LoVo (cell line): ENCODE measurements at places on chromosomes 12 and 14.

DNA sequence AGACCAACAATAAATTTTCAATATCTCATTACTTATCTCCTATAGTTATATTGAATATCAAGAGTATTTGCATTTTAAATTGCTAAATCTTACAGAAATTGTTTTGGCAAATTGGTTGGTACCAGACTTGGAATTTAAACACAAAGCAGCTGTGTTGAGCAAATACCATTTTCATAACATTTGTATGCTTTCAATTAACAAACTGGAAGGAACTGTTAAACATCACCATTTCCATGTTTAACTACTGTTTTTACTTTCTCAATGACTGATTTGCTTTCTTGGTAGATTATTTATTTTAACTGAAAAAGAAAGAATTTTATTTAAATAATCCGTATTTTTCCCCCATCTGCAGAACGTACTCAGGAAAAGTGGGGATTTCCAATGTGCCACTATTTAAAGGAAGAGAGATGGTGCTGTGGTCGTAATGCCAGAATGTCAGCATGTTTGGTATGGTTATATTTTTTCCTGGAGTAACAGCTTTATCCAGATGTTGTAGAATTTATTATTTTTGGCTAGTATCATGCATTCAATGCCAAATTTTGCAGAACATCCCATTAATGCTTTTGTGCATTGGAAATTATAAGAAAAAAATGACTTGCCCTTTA is 72.3 kb downstream of the METTL25 start:
- DNase-seq = no peak

- peak; percentile 21 for DNase-seq
Measured at GRCh38 chr12:122021193-122021821, 377 bp upstream of the BCL7A start.

DNA sequence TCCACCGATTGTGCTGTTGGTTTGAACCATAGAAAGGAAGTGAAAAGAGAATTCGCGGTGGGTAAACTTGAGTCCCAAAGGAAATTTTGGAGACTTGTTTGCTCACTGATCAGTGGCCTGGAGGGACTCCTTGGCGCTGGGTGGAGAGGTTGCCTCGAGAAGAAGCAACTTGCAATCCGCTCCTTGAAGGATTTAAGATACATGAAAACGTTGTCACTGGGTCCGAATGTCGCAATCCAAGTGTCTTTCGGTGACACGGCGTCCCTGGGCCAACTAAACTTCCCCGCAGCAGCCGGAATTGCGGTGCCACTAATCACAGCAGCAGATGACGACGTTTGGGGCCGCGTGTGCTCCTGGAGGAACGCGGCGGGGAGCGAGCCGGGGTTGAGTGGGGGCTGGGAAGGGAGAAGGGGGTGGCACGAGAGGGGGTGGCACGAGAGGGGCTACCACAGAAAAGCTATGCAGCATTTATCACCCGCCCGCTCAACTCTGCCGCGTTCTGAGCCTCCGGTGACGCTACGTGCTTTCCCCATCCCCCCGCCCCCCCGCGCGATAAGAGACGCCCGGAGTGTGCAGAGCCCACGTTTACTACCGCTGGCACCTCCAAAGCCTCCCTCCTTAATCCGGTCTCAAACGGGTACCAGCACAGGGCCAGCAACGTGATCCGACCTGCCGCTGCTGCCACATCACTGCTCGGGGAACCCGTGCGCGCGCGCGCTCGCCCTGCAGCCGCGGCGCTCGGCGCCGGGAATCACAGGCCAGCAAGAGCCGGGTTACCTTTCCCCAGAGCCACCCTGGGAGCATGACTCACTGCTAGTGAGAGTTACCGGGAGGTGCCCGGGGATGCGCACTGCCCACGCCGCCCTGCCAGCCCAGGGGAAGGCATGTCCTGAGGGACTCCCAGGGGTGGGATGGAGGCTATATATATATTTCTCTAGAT is 833 bp upstream of the BHLHE41 start:
- DNase-seq = peak; percentile 93

DNA sequence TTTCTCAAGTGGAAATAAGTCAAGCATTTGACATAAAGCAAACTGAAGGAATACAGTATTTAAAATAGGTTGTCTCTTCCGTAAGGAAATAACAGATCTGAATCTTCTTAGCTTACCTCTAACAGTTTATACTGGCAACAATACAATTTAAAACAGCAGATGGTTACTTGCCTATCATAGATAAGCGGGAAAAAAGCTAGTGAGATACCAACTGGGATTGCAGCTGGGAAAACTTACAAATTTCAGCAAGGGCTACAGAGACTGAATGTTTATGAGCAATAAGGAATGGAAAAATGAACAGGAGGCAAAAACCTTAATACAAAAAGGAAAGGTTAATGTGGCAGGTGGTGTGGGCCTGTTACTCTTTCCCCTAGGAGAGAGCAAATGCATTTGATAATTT is 220.0 kb downstream of the RASSF9 start:
- no peak for DNase-seq

DNA sequence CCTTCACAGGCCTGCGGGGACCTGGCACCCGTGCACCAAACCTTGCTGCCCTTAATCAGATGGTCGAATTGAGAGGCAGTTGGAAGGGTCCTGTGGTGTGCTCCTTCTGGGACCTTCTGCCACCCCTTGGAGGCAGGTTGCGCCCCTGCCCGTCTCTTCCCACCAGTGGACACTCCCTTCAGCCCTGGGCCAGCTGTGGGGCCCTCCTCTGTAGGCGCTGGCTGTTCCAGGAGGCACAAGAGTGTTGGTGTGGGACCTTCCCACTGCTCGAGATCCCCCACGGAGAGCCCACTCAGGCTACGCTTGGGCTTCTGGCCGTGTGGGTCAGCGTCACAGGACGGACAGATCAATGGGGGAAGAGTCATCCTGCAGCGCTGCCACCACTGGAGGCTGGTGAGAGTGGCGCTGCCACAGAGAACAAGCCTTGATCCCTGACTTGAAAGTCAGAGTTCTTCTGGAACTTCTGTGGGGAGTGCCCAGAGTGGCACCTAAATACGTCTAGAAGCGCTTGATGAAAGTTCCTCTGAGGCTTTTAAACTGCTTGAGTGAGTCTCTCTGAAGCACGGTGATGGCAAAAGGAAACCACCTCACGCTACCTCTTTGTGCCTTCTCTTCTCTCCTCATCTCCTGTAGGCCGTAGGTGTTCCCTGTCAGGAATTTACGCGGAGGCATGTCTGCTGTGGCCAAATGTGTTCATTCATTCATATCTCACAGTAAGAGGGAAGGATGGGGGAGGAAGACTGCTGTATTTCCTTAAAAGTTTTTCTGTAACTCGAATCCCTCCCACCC is 48.3 kb downstream of the TRAF3 start:
- DNase-seq = no peak

DNA sequence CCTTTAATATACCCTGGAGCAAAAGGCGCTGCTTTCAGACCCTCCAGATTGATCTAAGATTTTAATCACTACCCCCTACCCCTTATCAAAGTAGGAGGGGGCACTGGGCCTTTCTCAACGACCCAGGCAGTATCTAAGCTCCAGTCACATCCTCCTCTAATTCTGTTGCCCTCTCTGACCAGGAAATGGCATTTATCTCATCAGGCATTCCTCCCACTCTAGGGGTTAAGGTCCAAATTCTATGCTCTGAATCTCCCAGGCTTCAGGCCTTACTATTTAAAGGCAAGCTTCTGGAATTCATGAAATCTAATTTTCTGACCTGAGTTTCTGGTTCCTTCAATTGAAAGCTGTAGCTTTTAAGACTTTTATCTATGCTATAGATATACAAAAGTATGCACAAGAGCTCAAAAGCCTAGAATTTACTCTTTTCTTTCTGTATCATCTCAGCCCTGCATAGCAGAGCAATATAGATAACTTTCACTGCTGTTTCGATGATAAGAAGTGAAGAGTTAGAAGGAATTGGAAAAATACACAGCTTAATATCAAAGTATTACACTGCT is 622.9 kb downstream of the RPS29 start:
- DNase-seq = no peak

DNA sequence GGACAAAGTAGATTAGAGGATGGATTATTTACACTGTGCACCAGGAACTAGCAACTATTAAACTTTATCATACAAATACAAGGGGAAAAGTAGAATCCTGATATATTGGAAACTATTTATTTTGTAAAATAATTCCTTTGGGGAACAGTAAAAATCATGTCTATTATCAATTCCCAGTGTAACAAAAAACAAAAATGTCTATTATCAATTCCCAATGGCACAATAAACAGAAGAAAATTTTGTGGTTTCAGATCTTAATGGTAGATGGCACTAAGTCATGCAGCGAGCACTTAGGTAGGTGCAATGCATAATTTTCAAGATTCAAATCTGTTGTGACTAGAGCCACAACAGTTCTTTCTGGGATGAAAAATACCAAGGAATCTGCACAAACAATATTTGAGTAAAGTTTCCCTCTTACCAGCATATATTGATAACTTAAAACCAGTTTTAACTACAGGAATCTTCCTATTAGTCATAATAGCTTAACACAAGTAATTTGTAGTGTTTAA is 13.7 kb downstream of the CFL2 start:
- no peak for DNase-seq

DNA sequence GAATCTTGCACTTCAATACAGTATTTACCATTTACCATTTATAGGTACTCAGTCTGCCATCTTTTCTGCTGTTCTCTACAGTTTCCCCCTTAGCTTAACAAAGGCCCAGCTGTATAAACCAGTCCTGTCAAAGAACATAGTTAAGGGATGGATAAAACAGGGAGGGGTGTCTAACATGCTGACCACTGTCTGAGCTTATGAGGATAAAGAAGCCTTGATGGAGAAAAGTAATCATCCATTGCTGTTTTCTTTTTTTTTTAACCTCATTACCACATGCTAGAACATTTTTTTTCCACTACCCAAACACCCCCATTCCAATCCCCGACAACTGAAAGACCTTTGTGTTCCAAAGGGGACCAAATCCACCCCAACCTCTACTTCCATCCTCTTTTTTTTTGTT is 39.9 kb downstream of the SOX5 start:
- DNase-seq = no peak

GRCh38 chr14:83071888-83072501 is 1538.3 kb upstream of the SEL1L start:
- DNase-seq = peak; percentile 40

- no peak for DNase-seq
Measured at GRCh38 chr12:82555699-82556098, 131.0 kb upstream of the TMTC2 start.

GRCh38 chr12:116771651-116772050 is 33.5 kb downstream of the RNFT2 start:
- no peak for DNase-seq

GRCh38 chr12:67434671-67435370 is 165.7 kb downstream of the CAND1 start:
- DNase-seq = no peak

GRCh38 chr12:124827588-124828184 is 36.0 kb downstream of the SCARB1 start:
- no peak for DNase-seq

DNA sequence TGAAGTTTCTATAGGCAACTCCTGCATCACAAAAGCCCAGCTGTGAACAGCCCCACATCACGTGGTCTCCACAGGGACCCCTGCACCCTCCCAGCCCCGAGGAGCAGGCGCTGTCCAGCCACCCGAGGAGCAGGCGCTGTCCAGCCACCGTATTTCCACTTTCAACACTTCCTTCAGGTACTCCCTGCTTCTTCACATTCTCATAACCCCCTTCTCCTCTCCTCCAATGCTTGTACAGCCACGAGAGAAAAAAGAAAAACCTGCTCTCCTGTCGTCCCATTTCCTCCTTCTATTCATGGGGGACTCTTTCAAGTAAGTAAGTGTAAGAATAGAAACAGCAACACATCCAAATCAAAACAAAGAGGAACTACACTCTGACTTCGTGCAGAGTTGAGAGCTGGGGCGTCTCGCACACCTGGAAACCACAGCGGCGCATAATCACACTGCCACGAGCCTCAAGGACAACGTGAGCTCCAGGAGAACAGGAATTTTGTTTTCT is 11.9 kb downstream of the CDC42BPB start:
- no peak for DNase-seq

- no peak for DNase-seq
Measured at GRCh38 chr14:81122326-81122725, 98.4 kb downstream of the GTF2A1 start.

GRCh38 chr12:115598871-115599811 is 678.4 kb downstream of the MED13L start:
- no peak for DNase-seq

DNA sequence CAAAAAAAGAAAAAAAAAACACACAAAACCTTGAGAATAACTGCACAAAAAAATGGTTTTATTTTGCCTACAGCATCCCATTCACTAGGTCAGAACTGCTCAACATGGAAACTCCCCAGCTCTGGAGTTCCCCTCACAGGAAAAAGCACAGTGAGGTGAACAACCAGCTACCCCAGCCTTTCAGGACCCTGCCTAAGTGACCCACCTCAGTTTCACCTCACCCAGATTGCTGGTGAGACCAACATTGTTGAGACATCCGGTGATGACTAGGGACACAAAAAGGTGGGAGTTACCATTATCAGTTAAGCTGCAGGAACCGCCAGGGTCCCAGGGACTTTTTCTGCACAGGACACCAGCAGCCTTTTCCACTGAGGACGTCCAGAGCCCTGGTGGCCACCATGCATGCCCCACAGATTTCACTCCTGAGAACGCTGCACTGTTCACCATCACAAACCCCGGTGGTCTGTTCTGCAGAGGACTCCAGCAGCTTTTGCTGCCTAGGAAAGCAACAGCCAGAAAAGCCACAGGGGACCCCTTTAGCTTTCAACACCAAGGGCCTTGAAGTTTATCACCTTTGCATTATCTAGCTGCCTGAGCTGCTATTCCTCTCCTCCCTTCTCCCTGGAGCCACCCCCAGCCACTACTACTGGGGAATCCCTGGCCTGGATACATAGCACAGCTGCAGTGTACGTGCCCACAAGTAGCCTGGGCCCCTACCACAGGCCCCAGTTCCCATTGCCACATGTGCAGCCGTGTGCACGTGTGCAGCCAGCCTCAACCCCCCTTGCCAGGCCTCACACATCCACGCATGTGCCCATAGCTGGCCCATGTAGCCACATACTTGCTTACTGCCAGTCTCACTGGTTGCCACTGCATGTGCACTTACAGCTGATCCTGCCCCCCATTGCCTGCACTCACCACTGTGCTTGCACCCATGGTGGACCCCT is 62.5 kb upstream of the FAR2 start:
- no peak for DNase-seq

- DNase-seq = no peak
Measured at GRCh38 chr14:55120571-55121495, 8.2 kb upstream of the LGALS3 start.

DNA sequence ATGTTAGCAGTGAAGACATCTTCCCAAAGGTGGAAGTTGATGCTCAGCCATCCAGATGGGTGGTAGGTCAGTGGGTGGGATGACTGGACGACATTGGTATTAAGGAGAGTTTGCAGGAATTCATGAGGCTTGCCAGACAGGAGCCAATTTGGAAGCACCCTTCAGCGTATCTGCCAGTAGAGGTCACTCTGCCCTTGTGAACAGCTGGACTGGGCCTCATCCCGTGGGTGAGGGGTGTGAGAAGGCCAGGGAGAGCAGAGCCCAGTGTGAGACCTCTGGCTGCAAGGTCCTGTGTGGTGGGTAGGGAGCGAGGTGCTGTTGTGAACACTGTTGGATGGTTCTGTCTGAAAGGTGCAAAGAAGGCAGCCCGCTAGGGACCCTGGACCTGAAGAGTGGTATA is 37.7 kb downstream of the SLC5A8 start:
- no peak for DNase-seq
